H9 (cell line): ENCODE measurements at places on chromosomes 3 and 15. TPM values are rescaled to one million over a fixed set of nuclear protein-coding genes. Genes with fewer than 3 reads are reported as not detected.

The ZMYND10 gene
- total RNA-seq = 0.61 and 1.4 TPM in 2 replicates

The IL5RA gene
- not detected in 2 replicates for total RNA-seq

GRCh38 chr3:192772240-192772894 is 45.0 kb upstream of the FGF12 start:
- peak; percentile 63 for DNase-seq

- DNase-seq = no peak
Observed at GRCh38 chr3:42705058-42705767, 2.6 kb upstream of the HHATL start.

The PLA2G4B gene
- total RNA-seq = 3.7 and 6.3 TPM in 2 replicates

The CCR1 gene
- not detected in 2 replicates for total RNA-seq

The CLDN11 gene
- total RNA-seq = 1.7 and 2.4 TPM in 2 replicates

DNA sequence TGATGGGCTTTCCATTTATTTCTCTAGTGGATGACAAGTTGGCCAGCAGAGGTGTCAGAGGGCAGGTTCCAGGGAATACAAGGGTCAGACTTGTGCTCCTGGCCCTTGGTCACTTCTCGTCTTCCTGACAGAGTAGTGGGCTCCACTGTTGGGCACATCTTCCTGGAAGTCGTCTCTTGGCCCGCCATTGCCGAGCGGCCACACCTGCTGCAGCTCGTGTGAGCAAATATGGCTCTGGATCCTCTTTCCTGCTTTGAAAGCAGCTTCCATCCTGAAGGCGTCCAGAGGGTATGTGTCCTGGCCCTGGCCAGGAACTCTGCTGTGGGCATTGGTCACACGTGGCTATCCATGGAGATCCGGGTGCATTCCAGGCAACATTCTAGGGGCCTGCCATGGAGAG is 100.2 kb downstream of the SNRPN start:
- peak; percentile 13 for DNase-seq

The GOLGA8N gene
- total RNA-seq = 0.50 and 0.57 TPM in 2 replicates

- DNase-seq = no peak
Observed at GRCh38 chr3:117534138-117534537, 824.6 kb downstream of the TUSC7 start.

The SLC28A2 gene
- not detected in 2 replicates for total RNA-seq

The ZBTB47 gene
- 3.6 and 4.2 TPM in 2 replicates for total RNA-seq

DNA sequence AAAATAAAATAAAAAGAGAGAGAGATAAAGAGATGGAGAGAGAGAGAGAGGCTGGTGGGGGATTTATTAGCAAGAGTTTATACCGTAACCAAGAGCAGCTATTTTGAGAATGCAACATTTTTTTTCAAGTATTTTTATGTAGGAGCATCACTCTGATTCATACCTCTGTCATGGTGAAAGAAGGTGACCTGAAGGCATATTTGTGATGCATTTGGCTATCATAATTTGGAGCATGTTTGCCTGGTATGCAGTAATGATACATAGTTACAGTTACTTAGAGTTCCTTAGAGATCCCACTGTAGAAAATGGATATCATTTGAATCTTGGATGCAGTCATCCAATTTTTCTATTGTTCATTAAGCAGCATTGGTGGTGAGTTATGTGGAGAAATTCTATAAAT is 1472.4 kb downstream of the SI start:
- DNase-seq = no peak

The ACSBG1 gene
- 2.2 and 3.2 TPM in 2 replicates for total RNA-seq

GRCh38 chr15:64894395-64895056 is 17.2 kb upstream of the ANKDD1A start:
- DNase-seq = peak; percentile 75

- no peak for DNase-seq
Observed at GRCh38 chr3:187947927-187948682, 202.8 kb upstream of the BCL6 start.

DNA sequence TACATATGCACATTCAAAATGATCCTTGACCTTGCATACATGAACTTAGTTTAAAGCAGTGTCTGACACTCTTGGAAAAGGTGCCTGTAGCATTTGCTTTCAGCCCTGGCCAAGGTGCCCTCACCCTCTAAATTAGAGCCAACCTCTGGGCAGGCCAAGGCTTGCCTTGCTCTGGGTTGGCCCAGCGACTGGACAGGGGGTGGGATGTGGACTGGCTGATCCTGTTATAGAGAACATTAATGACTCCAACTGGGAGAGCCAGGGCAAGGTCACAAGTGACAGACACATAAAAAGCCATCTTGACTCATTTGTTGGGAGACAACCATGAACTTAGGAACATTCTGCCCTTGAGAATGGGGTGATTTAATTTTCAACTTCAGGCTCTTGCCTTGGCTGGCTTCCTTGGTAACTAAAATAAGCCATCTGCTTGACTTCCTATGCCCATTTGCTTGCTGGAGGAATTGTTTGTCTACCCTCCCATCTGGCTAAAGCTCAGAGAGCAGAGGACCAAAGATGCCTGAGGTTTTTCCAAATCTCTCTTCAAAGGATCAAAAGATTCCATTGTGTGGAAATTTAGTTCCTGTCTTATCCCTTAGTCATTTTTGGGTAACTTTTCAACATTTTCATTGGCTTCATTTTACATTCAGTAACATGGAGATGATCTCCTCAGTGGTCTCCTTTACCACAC is 403.7 kb downstream of the SOX2 start:
- no peak for DNase-seq

GRCh38 chr3:48938156-48938555 is 19.5 kb downstream of the ARIH2 start:
- no peak for DNase-seq

DNA sequence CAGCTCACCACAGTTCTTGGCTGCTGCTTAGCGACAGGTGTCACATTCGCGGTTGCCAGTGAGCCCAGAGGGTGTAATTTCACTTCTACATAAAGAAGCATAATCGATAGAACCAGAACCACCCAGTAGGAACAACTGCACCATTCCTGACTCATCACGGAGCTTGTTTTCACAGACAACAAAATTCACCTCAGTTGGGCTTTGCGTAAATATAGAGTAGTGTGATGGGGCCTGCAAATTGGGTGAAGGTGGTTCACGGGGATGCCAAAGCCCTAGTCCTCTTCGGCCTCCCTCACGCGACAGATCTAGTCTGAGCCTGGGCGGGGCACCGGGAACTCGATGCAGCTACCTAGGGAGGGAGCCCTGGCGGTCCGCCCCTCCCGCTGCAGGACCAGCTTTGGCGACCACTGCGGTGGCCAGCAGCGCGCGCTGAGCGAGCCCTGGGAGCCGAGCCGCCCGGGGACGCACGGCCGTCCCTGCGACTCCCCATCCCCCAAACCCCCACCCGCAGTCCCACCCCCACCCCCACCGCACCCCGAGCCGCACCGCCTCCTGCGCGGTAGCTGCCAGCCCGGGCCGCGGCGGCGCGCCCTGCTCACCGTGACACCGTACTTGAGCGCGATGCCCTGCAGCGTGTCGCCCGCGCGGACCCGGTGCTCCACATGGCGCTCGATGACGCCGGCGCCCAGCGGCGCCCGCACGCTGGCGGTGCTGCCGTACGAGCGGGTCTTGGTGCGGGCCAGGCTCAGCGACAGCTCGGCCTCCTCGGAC is 519 bp downstream of the LYSMD2 start:
- DNase-seq = peak; percentile 60

GRCh38 chr3:158295771-158296170 is 185.9 kb downstream of the RSRC1 start:
- DNase-seq = no peak

DNA sequence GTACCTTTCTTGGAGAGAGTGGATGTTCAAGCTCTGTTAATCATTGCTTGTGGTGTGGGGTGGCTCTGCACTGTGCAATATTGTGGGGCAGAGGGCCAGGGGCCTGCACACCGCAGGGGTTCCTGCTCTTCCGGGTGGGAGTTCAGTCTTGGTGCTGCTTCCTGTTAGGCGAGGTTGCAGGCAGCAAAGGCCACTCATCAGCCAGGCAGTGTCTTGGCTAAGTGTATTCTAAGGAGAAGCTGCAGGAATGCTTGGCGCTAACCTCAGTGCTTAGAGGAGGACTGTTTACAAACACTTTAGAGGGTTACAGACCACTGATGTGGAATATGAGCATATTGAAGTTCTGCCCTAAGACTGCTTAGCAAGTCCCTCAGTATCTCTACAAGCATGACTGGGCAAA is 81.7 kb downstream of the CEP63 start:
- no peak for DNase-seq

- no peak for DNase-seq
Observed at GRCh38 chr3:117562000-117562399, 852.4 kb downstream of the TUSC7 start.

DNA sequence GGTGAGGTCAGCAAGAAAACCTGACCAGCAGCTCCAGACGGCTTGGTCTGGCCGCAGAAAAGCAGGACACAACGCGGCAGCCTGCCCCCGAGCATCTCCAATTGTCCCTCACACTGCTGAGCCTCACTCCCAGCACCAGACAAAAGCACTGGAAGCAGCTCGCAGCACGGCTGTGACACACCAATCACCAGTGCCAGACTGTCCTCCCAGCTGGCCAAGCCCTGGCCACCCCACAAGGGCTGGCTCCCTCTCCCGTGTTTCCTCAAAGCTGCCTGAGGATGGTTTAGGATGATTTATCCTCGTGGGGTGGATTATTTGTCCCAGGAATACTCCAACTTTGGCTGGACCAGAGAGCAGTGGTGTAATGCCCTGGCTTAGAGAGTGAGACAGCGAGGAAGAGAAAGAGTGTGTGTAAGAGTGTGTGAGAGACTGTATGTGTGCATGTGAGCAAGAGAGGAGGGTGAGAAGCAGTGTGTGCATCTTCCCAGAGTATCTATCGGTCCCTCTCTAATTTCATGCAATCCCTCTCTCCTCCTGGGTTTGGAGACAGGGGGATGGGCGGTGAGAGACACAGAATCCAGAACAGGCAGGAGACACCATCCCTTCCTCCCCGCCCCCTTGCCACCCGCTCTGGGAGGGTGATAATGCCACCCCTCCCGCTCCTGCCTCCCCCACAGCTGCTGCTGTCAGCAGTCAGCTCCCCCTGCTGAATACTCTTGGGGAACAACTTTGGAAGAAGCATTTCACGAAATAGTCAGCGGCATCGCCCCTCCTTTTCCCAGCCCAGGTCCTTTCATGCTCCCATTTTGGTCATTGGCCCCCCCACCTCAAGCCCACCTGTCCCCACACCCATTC is 34.2 kb downstream of the SEMA5B start:
- DNase-seq = no peak

GRCh38 chr15:74383695-74384565 is 16.5 kb upstream of the CYP11A1 start:
- DNase-seq = no peak

GRCh38 chr15:58463815-58464650 is 32.2 kb downstream of the LIPC start:
- DNase-seq = no peak

DNA sequence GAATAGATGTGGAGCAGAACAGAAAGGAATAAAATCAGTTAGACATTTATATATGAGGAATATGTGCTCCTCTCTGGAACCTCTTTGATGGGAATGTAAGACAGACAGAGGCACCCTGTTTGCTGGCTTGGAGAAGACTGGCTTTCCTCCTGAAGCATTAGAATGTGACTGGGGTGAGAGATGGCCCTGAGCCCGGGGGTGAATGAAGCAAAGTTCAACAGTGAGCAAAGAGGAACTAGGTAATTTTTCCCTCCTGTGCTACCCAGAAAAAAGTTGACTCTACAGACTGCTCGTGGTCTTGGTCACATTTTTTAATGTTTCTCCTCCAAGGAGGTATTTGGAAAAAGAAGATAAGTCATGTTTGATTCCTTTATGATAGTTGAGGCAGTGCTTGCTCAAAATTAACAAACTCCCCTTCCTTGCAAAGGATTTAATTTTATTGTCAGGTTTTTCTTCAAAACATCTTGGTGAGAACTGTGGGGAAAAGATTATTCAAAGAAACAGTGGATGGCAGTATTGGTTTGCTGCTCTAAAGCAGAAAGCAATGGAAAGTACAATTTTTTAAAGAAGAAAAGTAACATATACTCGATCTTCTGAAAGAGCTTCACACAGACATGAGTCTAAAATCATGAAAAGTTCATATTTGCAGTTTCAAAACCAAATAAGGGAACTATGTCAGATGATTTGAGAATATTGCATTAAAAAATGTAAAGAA is 370.4 kb upstream of the CDIN1 start:
- DNase-seq = no peak

DNA sequence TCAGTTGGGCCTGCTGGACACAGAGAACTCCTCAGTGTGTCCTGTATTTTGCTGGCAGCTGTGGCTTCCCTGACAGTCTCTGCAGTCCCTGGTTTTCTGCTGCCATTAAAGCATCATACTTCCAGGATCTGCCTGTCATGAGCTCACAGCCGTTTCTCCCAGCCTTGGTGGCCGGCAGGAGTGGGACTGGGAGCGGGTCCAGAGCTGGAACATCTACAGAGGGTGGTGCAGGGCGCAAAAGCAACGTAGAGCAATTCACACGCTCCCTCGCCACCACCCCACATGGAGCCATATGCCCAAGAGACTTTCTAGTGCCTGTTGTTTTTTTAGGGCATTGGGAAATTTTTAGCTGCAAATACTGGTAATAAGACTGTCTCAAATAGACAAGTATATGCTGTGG is 33.6 kb downstream of the ABTB1 start:
- no peak for DNase-seq

- DNase-seq = no peak
Observed at GRCh38 chr3:8546609-8547008, 45.0 kb downstream of the LMCD1 start.

GRCh38 chr3:184593220-184593927 is 31.8 kb downstream of the EPHB3 start:
- DNase-seq = no peak

The CX3CR1 gene
- 0.09 TPM in 1 of 2 replicates, not detected in the other for total RNA-seq

GRCh38 chr3:153093629-153094028 is 68.4 kb upstream of the RAP2B start:
- DNase-seq = no peak

- DNase-seq = no peak
Observed at GRCh38 chr15:29222129-29222853, 47.3 kb downstream of the NSMCE3 start.

DNA sequence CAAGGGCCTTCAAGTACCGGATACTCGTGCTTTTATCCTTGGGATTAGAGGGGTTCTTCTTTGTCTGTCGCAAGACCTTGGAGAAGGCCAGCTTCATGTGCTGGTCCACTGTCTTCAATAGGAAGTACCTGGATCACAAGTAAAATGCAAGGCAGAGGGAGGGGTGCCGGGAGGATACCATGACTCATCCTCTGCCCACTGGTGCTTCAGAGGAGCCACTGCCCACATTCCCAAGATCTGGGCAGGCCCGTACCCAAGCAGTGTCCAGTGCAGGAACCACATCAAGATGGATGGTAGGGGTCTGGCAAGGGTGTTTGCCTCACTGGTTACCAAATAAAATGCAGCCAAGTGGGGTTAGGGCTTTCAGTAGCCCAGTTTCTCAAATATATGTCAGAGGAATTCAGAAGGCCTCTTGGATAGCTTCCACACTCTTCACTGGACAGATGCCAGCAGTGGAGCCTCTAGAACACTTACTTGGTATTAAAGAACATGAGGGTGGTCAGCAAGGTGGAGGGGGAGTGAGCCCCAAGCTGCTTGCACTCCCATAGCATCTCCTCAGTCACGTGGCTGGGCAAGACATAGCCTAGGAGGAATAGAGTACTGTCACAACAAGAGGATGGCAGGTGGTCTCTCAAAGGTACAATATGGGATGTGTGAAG is 3.6 kb upstream of the IMPDH2 start:
- no peak for DNase-seq

- DNase-seq = no peak
Observed at GRCh38 chr3:152511904-152512303, 243.2 kb downstream of the MBNL1 start.

The CALML4 gene
- total RNA-seq = 8.2 and 11.8 TPM in 2 replicates

The HES1 gene
- 23.2 and 23.3 TPM in 2 replicates for total RNA-seq
